ENCODE measurements at places on chromosomes 6 and 20.

GRCh38 chr6:89828988-89829471 lies 650 bp upstream of the CASP8AP2 start:
- no peak for DNase-seq

- no peak for DNase-seq
Measured at GRCh38 chr6:108806665-108807064, 41.6 kb upstream of the ARMC2 start.

DNA sequence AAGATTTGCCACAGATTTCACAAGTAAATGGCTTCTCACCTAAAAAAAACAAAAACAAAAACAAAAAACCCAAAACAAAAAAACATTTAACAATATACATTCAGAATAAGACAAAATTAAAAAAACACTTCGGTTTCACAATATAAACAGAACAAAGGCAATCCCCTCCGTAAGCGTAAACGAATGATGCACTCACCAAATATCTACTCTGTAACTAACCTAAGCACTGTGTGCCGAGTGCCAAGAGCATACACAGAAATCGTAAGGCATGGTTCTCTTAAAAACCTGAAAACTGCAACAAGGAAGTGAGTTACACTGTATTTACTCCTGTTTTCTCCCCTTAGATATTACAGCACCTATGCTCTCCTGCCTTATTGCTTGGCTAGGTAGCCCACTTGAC lies 12.1 kb upstream of the MICAL1 start:
- DNase-seq = no peak

DNA sequence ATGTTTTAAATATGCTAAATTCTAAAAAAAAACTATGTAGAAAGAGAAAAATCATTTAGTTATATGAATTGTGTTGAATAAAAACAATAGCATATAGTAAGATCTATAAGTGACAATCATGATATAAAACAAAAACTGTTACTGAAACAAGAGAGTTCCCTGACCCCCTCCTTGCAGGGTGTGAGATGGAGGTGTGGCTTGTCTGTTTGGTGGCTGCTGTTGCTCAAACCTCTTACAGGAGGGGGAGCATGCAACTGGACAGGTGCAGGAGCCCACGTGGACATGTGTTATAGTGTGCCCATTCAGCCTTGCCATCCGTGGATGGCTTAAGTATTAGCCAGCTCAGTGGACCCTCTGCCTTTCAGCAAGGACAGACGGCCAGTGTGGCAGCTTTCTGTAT lies 206.7 kb downstream of the MOXD1 start:
- DNase-seq = no peak

DNA sequence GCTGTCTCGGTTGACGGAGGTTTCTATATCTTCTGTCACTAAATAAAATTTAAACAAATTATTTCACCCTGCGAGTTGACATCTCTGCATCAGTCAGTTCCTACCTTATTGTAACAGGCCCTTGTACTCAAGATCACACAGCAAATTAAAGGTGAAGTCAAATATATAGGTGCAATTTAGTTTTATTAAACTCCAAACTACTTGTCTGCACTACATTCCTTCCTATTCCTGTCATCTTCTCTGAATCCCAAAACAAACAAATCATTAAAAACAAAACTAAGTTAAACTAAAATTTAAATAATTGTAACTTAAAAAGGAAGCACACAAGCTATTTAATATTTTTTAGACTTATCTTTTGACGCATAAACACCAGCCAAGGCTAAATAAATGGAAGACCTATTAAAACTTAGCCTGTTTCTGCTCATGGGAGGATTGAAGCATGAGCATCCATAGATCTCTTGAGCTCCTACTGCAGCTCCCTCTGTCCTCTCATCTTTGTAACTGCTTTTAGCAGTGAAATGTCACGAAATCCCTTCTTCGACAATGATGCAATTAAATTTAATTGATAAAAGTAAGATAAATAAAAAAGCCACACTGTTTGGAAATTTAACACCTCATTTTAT lies 1152.3 kb upstream of the GJE1 start:
- no peak for DNase-seq

DNA sequence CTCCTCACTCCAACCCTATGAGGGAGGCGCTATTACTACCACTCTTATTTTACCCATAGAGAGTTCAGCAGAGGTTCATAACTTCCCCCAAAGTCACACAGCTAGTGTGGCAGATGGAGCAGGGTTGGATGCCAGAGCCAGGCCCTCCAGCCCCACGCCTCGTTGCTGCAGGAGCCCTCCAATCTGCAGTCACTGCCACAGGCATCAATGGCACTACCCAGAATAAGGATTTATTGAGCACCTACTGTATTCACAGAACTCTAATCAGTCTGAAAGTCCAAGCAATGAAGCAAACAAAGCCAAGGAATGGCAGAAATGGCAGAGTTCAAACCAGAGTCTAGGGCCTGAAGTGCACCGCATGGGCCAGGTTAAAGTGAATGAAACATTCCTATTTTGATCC lies 144.9 kb downstream of the LPA start:
- no peak for DNase-seq

- DNase-seq = peak; percentile 15
Measured at GRCh38 chr6:32154514-32155161, 697 bp downstream of the PPT2 start.

GRCh38 chr6:9732056-9732455 lies 682.8 kb downstream of the TFAP2A start:
- no peak for DNase-seq

All from NCI-H1694 treated with DMSO at 0.1 percent for 48 hours (cell line).